ENCODE measurements at places on chromosomes 5 and 9. TPM values are rescaled to one million over a fixed set of nuclear protein-coding genes. Genes with fewer than 3 reads are reported as not detected.

The GRM6 gene
- not detected for total RNA-seq

The RXRA gene
- 41.5 TPM for total RNA-seq

GRCh38 chr5:132417889-132418485 lies 48.5 kb downstream of the SLC22A5 start:
- DNase-seq, result no peak

The TLR4 gene
- 31.3 TPM for total RNA-seq

The EIF4EBP3 gene
- 11.0 TPM for total RNA-seq

GRCh38 chr5:71932655-71933338 lies 174.5 kb upstream of the MAP1B start:
- peak; percentile 95 for DNase-seq

- DNase-seq, result no peak
Observed at GRCh38 chr9:136541179-136541578, 4.7 kb downstream of the NOTCH1 start.

GRCh38 chr5:16675806-16676205 lies 59.0 kb upstream of the RETREG1 start:
- DNase-seq, result no peak

GRCh38 chr5:171849585-171850323 lies 64.1 kb downstream of the SMIM23 start:
- DNase-seq, result no peak

DNA sequence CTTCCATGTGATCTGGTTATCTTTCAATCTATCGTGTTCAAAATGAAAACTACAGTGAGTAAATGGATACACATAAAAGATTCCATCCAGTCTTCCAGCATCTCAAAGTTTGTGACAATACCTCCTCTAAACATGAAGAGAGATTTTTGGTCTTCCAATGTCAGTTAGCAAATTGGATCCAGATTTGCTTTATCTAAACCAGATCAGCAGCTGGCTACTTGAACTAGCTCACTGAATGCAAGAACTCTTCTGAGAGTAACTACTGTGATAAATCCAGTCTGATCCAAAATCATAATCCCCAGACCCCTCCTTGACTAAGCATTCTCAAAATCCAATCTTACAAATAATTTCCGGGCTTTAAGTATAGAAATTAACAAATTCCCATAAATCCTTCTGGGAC lies 2177.9 kb upstream of the C9orf72 start:
- DNase-seq, result no peak

- peak; percentile 91 for DNase-seq
Observed at GRCh38 chr5:143402553-143403333, 743 bp downstream of the NR3C1 start.

DNA sequence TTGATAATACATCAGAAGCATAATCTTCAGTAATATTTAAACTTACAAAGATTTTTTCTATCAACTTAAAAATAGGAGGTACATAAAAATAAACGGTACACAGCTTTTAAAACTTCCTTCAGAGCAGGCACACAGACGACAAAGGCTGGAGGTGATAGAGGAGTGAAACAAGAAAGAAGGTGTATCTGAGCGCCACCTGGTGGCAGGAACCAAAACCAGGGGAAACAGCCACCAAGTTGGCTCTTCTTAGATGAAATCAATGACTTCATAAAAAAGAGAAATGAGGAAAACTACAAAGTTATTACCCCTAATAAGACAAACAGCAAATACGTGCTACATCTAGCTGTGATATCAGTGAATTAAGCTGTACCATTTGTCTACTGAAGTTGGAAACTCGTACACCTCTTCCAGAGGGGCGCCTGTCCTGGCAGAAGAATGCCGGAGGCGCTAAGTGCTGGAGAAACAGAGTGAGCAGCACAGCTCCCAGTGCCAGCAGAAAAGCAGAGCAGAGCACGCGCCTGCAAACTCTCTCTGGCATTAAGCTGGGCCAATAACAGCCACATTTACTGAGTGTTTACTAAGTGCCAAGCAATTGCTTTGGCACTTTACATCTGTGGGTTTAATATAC lies 85.9 kb downstream of the SETX start:
- peak; percentile 86 for DNase-seq

GRCh38 chr9:94150890-94151650 lies 66.8 kb downstream of the PTPDC1 start:
- DNase-seq, result no peak

DNA sequence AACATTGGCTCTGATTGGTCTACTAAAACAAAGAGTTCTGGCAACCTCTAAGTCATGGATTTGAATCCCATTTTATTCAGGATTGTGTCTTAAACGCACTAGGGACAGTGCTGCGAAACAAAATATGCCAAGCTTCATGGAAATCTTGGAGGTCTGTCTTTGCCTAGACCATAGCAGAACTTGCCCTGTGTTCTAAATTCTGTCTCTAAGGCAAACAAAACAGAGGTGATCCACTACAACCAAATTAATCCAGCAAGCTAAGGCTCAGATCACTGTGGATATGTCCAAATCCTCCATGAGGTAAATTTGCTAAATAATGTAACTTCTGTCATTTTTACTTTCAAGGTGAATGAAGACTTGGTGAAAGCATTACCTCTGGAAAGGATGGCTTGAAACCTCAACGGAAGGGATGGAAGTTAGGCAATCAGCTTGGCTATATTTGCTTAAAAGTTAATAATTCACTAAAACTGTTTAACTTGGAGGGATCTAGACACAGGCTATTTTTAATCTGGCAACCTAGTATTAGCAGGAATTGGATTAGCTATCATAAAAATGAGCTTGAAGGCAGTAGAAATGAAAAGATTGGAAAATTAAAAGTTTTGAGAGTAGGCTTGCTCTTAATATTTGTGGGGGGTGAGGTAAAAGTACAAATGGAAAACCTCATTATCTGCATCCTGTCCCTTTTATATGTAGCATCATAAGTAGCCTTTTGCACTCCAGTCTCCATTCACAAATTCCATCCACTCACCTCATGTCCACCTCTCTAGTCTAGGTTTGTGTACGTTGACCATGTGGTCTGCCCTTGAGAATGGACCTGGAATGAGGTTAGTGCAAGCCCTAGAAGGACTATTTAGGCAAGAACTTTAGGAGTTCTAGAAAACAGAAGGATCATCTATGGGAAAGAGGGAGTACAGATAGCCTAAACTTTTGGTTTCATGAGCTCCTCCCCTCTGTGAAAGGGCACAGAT lies 176.2 kb downstream of the SMC2 start:
- DNase-seq, result no peak

- no peak for DNase-seq
Observed at GRCh38 chr5:13581914-13582313, 362.6 kb downstream of the DNAH5 start.

DNA sequence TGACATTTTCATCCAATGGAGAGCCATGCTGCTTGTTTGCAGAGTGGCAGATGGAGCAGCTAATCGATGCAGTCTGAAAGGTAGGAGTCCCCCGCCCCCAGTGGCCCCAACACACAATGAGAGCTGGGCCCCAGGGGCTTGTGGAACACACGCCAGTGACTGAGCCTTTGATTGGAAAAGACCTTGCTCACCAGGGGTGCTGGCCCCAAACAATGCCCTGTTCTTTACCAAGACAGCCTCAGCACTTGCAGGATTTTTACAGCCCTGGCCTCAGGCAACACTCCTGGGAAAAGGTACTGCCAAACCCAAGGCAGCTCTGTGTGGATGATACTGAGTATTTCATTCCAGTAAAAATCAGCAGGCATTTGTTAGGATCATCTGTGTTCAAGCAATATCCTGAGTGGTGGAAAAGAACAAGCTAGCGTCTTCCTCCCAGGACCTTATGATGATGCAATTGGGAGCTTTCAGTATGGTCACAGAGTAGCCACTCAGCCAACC lies 276.8 kb upstream of the CLINT1 start:
- DNase-seq, result no peak

The DCP2 gene
- 32.2 TPM for total RNA-seq

DNA sequence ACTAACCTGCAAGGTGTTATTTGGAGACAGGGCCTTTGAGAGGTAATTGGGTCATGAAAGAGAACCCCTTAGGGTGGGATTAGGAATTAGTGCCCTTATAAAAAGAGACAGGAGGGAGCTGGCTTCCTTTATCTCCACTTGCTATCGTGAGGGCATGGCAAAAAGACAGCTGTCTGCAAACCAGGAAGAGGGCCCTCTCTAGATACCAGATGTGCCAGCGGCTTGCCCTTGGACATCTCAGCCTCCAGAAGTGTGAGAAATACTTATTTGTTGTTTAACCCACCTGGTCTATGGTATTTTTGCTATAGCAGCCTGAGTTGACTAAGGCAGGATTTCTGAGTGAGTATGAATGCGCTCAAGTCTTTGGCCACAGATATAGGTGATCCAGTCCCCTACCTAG lies 978 bp upstream of the RGS14 start:
- no peak for DNase-seq

The WNT8A gene
- total RNA-seq, result not detected

The FAM78A gene
- total RNA-seq, result 4.1 TPM

DNA sequence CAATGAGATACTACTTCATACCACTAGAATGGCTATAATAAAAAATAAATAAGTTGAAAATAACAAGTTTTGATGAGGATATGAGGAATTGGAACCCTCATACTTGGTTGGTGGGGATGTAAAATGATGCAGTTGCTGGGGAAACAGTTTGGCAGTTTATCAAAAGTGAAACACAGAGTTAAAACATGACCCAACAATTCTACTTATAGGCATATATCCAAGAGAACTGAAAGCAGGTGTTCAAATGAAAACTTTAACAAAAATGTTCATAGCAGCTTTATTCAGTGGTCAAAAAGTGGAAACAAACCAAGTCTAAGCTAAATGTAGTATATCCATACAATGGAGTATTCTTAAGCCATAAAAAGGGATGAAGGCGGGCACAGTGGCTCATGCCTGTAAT lies 13.1 kb upstream of the LHFPL2 start:
- no peak for DNase-seq

- DNase-seq, result no peak
Observed at GRCh38 chr9:123739902-123740301, 190.0 kb downstream of the DENND1A start.

DNA sequence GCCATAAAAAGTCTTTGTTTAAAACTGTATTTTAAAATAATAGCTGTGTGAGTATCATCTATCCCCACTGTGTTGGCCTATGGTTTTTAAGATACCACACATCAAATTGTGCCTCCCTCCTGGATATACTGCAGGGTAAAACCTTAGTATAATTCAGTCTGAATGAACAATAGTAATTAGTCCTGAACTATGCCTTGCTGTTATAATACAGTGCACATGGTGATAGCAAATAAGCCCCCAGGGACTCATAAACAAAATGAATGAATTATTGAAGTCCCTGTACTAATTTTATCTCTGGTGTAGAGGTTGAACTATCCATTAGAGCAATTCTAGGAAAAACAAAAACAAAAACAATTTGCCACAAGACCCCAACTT lies 142.7 kb upstream of the ADAMTSL1 start:
- no peak for DNase-seq

The SLIT3 gene
- total RNA-seq, result 140 TPM

DNA sequence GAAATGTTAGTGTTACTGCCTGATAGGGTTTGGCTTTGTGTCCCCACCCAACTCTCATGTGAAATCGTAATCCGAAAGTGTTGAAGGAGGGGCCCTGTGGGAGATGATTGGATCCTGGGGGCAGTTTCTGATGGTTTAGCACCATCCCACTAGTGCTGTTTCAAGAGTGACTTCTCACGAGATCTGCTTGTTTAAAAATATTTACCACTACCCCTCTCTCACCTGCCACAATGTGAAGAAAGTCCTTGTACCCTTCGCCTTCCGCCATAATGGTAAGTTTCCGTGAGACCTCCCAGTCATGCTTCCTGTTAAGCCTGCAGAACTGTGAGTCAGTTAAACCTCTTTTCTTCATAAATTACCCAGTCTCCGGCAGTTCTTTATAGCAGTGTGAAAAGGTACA lies 2.6 kb upstream of the RFX3 start:
- no peak for DNase-seq

The LVRN gene
- total RNA-seq, result 3.7 TPM

DNA sequence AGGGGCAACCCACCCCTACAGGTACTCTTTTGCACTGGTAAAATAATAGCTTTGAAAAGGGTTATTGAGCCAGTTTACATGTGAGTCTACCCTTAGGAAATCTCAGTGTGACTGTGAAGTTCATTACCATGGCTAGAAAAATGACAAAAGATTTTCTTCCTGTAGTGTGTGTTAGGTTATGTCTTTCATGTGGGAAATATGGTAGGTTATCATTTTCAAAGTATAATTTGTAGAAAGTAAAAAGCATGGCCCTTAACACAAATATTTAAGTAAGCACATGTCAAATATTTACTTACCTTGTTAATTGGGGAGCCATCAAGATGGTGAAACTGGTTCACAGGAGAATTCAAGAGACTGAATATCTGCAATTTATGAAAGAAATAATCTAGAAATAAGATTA lies 37.3 kb upstream of the PLPP1 start:
- DNase-seq, result no peak

GRCh38 chr9:116674210-116674980 lies 12.7 kb upstream of the TRIM32 start:
- no peak for DNase-seq

The SPINK4 gene
- total RNA-seq, result not detected

The EQTN gene
- not detected for total RNA-seq

GRCh38 chr9:110582156-110582555 lies 2.6 kb upstream of the SVEP1 start:
- DNase-seq, result no peak

The PCDH12 gene
- total RNA-seq, result 9.3 TPM

The IL13 gene
- total RNA-seq, result not detected

GRCh38 chr5:107541400-107541799 lies 129.3 kb downstream of the EFNA5 start:
- DNase-seq, result no peak
